SJSA1 (cell line): ENCODE measurements at places on chromosomes 1 and 21.

GRCh38 chr1:94593611-94594010, 52.1 kb upstream of the F3 start:
- no peak for DNase-seq

DNA sequence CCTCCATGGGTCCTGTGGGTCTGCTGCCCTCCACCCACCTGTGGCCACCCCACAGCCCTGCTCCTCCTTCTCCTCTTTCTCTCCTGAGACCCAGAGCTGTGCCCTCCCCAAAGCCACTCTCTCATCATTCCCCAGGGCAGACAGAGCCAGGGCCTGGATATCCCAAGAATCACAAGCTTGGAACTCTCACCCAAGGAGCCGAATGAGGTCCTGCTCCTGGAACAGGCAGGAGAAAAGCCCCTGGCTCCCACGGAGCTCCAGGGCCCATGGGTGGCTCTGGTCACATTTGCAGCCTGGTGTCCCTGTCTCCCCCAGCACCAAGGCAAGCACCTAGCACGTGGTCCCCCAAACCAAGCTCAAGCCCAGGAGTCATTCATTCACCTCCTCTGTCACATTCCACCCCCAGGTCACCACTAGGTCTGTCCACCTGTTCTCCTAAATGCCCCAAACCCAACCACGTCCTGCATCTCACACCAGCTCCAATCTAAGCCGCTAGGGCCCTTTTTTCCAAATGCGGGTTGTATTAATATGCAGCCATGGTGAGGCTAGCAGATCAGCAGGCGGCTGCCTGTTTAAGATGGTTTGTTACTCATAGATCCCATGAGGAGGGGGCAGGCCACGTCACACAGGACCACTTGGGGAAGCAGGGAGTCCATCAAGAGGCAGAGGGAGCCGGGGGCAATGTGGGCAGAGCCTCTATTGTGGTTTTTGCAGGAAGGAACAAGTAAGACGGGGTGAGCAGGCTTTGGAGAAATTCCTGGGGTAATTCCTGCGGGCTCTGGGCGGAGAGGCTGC, 215.5 kb upstream of the VAMP3 start:
- DNase-seq: no peak

GRCh38 chr1:169890761-169891538, 2.7 kb downstream of the SCYL3 start:
- no peak for DNase-seq

DNA sequence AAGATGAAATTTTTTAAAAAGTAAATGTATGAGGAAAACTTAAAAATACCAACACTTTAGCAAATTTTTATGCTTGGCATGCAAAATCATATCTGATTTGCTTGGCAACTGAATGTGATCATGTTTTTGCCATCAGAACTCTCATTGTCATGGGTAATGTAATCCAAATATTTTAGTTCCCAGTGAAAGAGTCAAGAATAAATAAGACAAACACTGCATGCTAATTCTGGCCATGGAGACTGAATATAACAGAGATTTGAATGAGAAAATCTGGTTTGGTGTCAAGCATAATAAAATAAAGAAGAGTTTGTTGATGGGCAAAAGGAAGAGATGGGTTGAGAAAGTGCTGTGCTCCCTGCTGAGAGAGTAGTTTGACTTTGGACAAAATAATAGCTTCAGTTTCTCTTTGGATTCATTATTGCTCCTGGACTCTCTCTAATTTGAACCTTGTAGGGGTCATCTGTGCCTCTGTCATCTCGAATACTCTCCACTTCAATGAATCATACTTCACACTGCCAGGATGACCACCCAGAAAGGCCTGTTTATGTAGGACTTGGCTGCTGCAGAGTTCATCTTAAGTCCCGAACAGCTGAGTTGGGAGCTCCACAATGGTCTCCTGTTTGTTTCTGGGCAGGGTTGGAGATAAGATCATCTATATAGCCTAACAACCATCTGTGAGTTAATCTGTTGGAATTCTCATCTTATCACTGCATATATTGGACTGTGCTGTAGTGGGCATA, 34.4 kb downstream of the ADAMTS1 start:
- DNase-seq: peak; percentile 94

DNA sequence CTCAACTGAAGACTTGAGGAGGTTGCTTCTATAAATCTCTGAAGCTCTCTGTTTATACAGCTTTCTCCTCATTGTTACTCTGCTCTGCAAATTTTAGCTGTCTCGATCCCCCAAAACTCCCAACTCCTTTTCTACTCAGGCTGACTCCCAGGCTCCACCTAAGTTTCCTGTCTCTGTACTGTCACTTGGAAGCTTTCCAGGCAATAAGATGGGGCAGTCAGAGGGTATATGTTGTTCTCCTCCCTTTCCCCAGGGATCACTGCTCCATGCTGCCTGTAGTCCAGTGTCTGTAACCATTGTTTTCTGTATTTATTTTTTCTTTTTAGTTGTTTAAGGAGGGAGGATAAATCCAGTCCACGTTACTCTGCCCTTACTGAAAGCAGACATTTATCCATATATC, 13.4 kb downstream of the TSNAX start:
- DNase-seq: no peak

DNA sequence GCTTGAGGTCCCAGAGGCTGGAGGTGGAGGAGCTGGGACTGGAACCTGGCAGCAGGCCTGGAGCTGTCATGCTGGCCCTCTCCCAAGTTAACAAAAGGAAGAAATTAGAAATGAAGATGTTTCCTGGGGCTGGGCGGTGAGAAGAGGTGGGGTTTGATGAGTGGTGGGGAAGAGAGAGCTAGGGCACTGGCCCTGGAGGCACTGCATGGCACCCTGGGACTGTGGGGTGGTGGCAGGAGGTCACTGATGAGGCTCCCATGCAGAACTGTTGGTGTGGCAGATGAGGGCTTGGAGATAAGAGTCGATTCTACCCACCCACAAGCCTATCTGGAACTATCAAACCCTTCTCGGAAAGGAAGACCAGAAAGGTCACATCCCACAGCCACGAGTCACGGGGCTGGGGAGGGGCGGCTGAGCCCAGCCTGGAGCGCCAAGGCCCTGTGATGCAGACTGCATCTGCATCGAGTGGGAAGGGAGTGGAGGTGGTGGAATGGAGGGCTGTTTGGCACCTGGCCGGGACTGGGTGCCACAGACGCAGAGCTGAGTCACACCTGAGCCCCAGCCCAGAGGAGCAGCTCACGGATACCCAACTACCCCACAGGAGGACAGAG, 29.4 kb downstream of the MRPL37 start:
- DNase-seq: no peak

GRCh38 chr1:225644666-225645065, 8.3 kb downstream of the ENAH start:
- peak; percentile 46 for DNase-seq

DNA sequence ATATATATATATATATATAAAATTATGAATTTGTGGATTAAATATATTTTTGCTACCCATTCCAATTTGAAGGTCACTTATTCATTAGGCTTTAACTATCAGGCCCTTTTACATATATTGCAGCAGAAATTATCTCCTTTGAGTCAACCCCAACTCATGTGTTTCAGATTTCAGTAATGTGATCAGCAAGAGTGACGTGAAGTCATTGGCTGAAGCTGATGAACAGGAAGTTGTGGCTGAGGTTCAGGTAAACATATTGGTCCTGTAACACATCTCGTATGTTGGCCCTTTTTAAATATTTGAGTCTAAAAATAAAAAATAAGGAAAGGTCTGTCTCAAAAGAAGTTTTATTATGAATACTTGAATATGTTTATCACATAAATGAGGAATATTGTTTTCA, 8.5 kb downstream of the VPS45 start:
- DNase-seq: no peak

DNA sequence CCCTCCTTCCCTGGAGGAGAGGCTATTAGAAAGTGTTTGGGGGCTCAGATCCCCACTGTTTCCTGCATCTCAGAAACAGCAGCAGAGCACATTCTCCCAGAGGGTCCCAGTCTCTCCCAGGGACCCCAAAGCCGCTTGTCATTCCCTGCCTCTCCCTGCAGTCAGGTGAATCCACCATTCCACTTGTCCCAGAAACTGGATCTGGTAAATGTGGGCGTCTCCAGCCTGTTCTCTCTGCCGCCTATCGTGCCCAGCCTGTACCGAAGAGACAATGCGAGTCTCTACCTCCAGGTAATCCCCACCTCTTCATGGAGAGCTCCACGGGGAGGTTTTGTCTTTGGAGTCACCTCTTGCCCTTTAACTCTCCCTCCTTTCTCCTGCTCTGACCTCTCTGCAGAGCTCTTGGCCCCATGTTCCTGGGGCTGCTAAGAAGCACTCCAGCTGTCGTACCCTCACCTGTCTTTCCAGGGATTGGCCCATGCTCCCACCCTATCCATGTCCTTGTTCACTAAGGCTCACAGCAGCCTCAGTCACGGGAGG, 26.9 kb downstream of the INAVA start:
- DNase-seq: no peak

- DNase-seq: no peak
These were observed 4.9 kb downstream of the FNDC5 start for GRCh38 chr1:32865639-32866405.

DNA sequence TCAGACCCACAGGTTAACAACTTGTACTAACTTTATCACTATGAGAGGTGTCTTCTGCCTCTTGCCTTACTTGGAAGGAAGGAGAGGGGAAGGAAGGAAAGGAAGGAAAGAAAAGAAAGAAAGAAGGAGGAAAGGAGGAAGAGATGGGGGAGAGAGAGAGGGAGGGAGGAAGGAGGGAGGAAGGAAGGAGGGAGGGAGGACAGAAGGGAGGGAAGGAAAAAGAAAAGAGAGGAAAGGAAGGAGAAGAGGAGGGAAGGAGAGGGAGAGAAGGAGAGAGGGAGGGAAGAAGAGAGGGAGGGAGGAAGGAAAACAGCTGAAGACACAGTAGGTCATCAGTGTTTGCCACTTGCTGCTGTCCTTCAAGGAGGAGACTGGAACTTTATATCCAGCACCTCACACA, 5.3 kb upstream of the SIPA1L2 start:
- DNase-seq: no peak

DNA sequence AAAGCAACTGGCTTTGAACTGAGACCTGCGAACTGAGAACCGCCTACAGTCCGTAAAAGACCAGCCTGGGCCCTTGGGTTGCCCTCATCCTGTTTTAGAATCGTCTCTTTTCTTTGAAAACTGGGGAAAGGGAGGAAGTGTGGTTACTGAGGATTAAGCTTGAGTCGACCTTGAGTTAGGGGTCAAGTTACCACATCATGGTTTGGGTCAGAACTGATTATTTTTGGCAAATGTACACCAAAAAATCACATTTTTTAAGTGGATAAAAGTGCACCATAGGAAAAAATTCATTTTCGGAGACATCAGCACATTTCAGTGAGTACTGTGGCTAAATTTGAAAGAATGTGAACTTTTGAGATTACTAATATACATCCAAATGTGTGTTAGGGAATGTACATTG, 76.9 kb upstream of the KAZN start:
- no peak for DNase-seq

DNA sequence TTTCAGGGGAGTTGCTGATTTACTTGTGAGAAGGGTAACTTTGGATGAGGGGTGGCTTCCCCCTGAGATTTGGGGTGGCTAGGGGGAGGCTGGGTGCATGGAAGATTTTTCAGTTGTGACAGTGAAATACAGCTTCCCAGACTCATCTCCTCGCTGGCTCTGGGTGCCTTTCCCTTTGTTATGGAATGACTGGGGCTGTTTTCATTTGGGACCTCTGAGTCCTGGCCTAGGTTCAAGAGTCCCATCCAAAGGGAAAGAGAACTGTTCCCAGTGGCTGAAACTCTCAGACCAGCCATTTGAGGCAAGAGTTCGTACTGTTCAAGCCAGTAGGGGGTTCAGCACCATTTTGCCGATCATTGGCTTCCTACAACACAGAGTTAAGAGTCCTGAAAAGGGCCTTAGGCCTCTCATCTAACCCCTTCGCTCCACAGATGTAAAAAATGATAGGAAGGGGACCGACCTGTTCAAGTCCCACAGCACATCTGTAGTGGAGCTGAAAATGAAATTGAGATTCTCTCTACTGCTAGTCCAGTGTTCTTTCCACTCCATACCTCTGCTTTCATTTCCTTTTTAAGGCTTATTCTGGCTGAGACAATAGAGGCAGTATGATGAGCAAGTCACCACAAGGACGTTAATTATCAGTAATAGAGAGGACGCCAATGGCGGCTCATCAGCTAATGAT, 958 bp downstream of the DDR2 start:
- DNase-seq: no peak

- DNase-seq: no peak
These were observed 19.0 kb upstream of the TLCD4 start for GRCh38 chr1:95098196-95098595.

GRCh38 chr1:191668525-191668924, 489.7 kb upstream of the RGS18 start:
- no peak for DNase-seq

DNA sequence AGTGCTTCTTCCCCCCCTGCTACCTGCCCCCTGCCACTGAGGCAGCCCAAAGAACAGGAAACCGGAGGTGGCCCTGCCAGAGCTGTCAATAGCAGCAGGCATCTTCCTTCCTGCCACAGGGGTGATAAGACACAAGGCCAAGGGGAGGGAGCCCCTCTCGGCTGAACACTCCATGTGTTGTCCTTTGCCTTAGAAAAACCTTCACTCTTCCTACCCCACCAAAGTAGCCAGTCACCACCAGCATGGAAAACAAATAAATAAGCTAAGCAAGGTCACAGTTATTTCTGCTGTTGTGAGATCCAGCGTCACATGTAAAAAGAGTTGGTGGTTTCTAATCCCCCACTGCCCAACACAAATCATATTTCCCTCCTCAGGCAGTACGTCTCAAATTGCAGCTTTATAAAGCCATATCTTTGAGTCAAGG, 104.8 kb upstream of the DPT start:
- no peak for DNase-seq

- DNase-seq: no peak
These were observed 56.8 kb downstream of the NFIA start for GRCh38 chr1:61138921-61139774.

- no peak for DNase-seq
These were observed 158.1 kb downstream of the PIGK start for GRCh38 chr1:77061162-77061561.

GRCh38 chr1:111813440-111814304, 58.0 kb downstream of the DDX20 start:
- DNase-seq: no peak

- DNase-seq: peak; percentile 92
These were observed 119.5 kb downstream of the PCBP3 start for GRCh38 chr21:45763074-45763473.

- DNase-seq: peak; percentile 80
These were observed 17.7 kb upstream of the KLHDC8A start for GRCh38 chr1:205374210-205375078.

- DNase-seq: no peak
These were observed 7.8 kb downstream of the ZC3H12A start for GRCh38 chr1:37482004-37482785.

DNA sequence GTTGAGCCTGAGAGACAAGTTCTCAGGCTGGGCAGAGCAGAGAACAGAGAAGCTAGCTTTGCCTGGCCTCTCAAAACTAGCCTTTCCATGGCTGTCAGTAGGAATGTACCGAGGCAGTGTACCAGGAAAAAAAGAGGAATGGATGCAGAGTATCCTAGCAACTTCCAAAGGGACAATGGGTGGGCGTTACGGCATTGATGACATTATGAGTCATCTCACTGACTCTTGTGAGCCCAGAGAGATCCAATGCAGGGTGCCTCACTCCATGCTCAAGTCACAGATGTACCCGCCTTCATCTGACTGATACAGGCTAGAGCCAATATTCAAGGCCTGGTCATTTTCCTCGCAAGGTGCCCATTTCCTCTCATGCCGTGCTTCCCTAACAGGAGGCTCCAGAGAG, 51.4 kb upstream of the C8B start:
- DNase-seq: no peak
